Kidney (tissue), 22 donors: ENCODE measurements at places on chromosomes 7 and 10. TPM values are rescaled to one million over a fixed set of nuclear protein-coding genes. Genes with fewer than 3 reads are reported as not detected.

DNA sequence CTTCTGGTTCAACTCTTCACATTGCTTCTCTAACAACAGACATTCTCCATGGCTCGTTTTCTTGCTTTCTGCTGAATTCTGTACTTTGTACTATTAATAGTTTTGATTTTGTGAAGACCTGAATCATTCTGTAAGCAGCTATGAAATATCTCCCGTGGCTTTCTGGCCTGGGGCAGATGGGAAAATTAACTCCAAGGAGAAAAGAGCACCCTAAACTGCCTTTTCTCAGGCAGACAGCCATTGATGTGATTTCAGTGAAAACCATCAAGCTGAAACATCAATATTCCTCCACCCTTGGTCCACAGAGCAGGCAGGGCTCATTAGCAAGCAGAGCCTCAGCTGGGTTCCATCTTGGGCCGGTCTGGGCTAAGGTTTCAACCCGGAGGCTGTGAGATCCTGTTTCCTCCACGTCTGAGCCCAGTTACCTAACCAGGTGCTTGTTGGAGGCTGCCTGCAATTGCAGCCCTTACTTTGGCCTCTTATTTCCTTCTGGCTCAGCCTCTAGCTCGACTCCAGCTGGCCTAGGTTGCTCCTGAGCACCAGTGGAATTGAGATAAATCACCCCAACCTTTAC is 21.1 kb upstream of the EZH2 start:
- H3K4me1 ChIP-seq: no peaks in the 10 kb centered on the region
- H3K27ac ChIP-seq: no peak overlapping the region
- H3K27me3 ChIP-seq: no peaks in the 10 kb centered on the region
- H3K36me3 ChIP-seq: no peaks in the 10 kb centered on the region
- no peak overlapping the region for H3K4me3 ChIP-seq

DNA sequence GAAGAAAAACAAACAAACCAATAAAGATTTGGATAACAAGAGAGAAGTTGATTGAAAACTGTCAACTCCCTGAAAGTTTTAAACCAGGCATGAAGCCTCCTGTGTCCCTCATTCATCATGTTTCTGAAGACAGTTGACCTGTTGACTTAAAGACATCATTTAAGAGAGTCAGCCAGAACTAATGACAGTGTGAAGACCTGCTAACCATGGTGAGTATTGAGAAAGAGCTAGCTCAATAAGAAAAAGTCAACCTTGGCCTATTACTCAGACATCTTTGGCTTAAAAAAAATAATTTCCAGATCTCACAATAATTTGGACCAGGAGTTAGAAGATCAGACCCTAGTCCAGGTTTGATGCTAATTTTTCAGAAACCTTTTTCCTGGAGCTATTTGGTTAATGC is 45.3 kb upstream of the ANKRD1 start:
- H3K4me3 ChIP-seq: no peak overlapping the region
- H3K27me3 ChIP-seq: no peaks in the 10 kb centered on the region
- no peaks in the 10 kb centered on the region for H3K4me1 ChIP-seq

DNA sequence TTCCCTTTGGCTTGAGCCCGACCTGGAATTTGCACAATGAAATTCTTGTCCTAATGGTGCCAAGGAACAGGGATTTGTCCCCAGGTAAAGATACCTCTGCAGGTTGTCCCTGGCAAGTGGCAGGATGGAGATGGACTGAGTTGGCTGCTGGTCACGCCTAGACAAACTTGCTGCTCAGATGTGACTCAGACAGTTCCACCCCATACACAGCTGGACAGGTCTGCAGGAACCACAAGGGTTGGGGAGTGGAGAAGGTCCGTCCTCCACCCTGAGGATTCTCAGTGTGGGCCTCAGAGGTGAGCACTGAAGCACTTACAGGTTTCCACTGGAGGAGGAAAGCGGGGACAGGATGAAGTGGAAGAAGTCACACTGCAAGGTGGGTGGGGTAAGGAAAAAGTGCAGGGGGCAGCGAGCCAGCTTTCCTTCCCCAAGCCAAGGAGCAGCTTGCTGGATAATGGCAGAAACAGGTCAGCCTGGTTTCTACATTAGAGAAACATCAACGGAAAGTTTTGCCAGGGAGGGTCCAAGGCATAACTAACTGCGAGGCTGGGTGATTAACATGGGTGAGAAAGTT is 20.5 kb downstream of the ITPRIP start:
- no peak for DNase-seq
- H3K4me3 ChIP-seq: no peak overlapping the region
- H3K36me3 ChIP-seq: peaks cover 2% of the 10 kb centered on the region
- no peaks in the 10 kb centered on the region for H3K27me3 ChIP-seq
- peaks cover 20% of the 10 kb centered on the region for H3K4me1 ChIP-seq

DNA sequence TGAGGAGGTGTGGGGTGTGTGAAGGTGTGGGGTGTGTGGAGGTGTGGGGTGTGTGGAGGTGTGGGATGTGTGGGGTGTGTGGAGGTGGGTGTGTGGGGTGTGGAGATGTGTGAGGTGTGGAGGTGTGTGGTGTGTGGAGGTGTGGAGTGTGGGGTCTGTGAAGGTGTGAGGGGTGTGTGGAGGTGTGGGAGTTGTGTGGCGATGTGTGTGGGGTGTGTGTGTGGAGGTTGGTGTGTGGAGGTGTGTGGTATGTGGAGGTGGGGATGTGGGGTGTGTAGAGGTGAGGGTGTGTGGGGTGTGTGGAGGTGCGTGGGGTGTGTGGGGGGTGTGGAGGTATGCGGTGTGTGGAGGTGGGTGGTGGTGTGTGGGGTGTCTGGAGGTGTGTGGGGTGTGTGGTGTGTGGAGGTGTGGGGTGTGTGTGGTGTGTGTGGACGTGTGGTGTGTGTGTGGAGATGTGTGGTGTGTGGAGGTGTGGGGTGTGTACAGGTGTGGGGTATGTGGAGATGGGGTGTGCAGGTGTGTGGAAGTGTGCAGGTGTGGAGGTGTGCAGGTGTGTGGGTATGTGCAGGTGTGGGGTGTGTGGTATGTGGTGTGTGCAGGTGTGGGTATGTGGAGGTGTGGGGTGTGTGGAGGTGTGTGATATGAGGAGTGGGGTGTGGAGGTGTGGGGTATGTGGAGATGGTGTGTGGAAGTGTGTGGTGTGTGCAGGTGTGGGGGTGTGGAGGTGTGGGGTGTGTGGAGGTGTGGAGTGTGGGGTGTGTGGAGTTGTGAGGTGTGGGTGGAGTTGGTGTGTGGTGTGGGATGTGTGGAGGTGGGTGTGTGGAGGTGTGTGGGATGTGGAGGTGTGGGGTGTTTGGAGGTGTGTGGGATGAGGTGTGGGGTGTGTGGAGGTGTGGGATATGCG is 34.5 kb downstream of the SPDYE17 start:
- no peaks in the 10 kb centered on the region for H3K4me1 ChIP-seq
- no peak overlapping the region for H3K27ac ChIP-seq
- H3K36me3 ChIP-seq: no peaks in the 10 kb centered on the region
- no peak overlapping the region for H3K4me3 ChIP-seq
- H3K27me3 ChIP-seq: no peaks in the 10 kb centered on the region

The ZNF680 gene
- 20.7 TPM for total RNA-seq

The CRPPA gene
- total RNA-seq: 5.9 TPM

DNA sequence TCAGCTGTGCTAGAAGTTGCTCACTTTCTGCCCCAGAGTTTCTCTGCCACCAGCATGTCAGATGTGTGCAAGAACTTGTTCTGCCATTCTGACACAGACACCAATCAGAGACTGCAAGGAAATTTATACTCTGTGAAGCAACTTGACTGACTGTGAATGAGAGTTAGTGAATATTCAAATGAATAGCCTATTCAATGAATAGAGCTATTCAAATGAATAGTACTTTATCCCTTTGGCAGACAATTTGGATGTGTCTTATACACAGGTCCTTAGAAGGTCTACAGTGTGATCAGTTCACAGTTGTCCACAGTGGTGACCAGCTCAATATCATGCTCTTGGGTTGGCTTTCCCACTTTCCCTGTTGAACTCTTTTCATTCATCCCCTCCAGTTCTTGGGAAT is 138.1 kb downstream of the MACC1 start:
- no peak overlapping the region for H3K4me3 ChIP-seq
- DNase-seq: no peak
- H3K27ac ChIP-seq: no peak overlapping the region
- no peaks in the 10 kb centered on the region for H3K4me1 ChIP-seq
- no peaks in the 10 kb centered on the region for H3K36me3 ChIP-seq

The DDC gene
- total RNA-seq: 7.8 TPM

DNA sequence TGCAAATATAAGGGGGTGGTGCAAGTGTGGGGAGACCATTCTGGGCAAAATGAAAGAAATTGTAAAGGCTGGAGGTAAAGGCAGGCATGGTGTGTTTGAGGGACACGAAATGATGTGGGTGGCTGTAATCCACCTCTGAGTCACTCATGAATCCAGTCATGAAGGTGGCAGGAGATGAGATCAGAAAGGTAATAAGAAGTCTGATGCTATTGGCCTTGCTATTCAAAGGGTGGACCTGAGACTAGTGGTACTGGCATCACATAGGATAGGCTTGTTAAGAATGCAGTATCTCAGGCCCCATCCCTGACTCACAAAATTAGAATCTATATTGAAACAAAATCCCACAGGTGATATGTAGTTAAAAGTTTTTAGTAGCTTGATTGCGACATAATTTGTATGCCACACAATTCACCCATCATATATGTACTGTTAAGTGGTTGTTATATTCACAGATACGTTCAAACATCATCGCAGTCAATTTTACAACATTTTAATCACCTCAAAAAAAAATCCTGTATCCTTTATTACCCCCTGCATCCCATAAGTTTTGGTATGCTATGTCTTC is 85.6 kb downstream of the ST8SIA6 start:
- H3K27ac ChIP-seq: no peak overlapping the region
- no peaks in the 10 kb centered on the region for H3K36me3 ChIP-seq
- DNase-seq: no peak
- H3K4me1 ChIP-seq: no peaks in the 10 kb centered on the region
- no peaks in the 10 kb centered on the region for H3K27me3 ChIP-seq

GRCh38 chr7:155795951-155796350 is 16.3 kb downstream of the SHH start:
- DNase-seq: no peak
- H3K4me1 ChIP-seq: no peaks in the 10 kb centered on the region
- H3K27me3 ChIP-seq: peaks cover 15% of the 10 kb centered on the region
- no peaks in the 10 kb centered on the region for H3K36me3 ChIP-seq
- H3K4me3 ChIP-seq: no peak overlapping the region
- no peak overlapping the region for H3K27ac ChIP-seq

DNA sequence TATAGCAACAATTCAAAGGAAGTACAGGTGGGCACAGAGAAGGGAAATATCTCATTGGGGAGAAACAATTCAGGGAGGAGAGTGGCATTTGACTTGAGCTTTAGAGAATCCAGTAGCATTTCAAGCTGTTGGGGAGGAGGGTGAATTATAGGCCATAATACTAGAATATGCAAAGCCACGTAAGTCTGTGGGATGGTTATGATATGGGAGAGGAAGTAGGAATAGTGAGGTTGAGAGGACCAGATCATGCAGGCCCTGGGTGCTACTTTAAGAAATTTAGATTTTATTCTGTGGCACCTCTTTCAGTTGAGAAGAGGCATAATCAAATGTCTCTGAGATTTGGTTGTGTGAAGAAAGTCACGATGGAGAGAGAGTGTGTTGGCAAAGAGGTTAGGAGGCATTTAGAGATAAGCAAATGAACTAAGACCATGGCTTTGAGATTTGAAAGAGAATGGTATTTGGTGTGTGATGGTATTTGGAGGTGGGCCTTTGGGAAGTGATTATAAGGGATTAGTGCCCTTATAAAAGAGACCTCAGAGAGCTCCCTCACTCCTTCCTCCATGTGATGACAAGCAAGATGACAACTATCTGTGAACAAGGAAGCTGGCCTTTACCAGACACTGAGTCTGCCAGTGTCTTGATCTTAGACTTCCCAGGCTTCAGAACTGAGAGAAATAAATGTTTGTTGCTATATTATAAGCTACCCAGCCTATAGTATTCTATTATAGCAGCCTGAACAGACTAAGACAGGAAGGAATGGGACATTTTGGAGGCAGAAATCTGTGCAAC is 15.1 kb downstream of the ADD3 start:
- H3K4me3 ChIP-seq: no peak overlapping the region
- no peak overlapping the region for H3K27ac ChIP-seq
- no peaks in the 10 kb centered on the region for H3K36me3 ChIP-seq

- H3K27me3 ChIP-seq: no peaks in the 10 kb centered on the region
- H3K4me3 ChIP-seq: peak overlapping the region; percentile 86
- peaks cover 12% of the 10 kb centered on the region for H3K4me1 ChIP-seq
- no peaks in the 10 kb centered on the region for H3K36me3 ChIP-seq
- DNase-seq: no peak
Measured at GRCh38 chr7:77697535-77697831, 1.2 kb downstream of the RSBN1L start.

- no peaks in the 10 kb centered on the region for H3K4me1 ChIP-seq
- DNase-seq: no peak
- H3K4me3 ChIP-seq: no peak overlapping the region
- H3K36me3 ChIP-seq: no peaks in the 10 kb centered on the region
- H3K27me3 ChIP-seq: no peaks in the 10 kb centered on the region
Measured at GRCh38 chr7:33261585-33261984, 132.2 kb downstream of the BBS9 start.

GRCh38 chr10:104873161-104873560 is 232.1 kb downstream of the SORCS3 start:
- H3K27ac ChIP-seq: no peak overlapping the region
- H3K4me1 ChIP-seq: no peaks in the 10 kb centered on the region
- H3K4me3 ChIP-seq: no peak overlapping the region

GRCh38 chr7:132110692-132111091 is 465.6 kb downstream of the PLXNA4 start:
- no peaks in the 10 kb centered on the region for H3K36me3 ChIP-seq
- no peak overlapping the region for H3K4me3 ChIP-seq
- H3K27me3 ChIP-seq: no peaks in the 10 kb centered on the region

The SNX10 gene
- total RNA-seq: 72.0 TPM

DNA sequence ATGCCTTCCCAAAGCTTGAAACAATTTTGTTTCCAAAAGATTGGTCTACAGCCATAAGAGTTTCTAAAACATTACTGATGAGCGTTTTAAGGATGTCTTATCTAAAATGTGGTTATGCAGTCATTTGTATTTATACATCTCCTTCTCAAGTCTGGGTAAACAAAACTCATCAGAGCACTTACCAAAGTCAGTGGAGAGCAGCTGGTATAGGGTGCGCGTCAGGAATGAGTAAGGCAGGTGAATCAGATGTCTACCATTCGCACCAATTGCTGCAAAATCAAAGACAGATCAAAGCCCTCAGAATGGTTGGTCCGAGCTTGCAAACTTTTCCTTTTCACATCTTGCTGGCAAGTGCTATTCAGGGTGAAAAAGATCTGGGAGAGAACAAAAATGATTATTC is 65.6 kb upstream of the FAM171A1 start:
- H3K27ac ChIP-seq: no peak overlapping the region
- no peaks in the 10 kb centered on the region for H3K36me3 ChIP-seq
- H3K27me3 ChIP-seq: no peaks in the 10 kb centered on the region
- no peak overlapping the region for H3K4me3 ChIP-seq

GRCh38 chr10:94439275-94439861 is 37.0 kb downstream of the TBC1D12 start:
- no peak overlapping the region for H3K4me3 ChIP-seq
- H3K27ac ChIP-seq: no peak overlapping the region
- H3K27me3 ChIP-seq: no peaks in the 10 kb centered on the region
- no peaks in the 10 kb centered on the region for H3K36me3 ChIP-seq
- DNase-seq: no peak
